ENCODE measurements at places on chromosomes 6 and 20.

DNA sequence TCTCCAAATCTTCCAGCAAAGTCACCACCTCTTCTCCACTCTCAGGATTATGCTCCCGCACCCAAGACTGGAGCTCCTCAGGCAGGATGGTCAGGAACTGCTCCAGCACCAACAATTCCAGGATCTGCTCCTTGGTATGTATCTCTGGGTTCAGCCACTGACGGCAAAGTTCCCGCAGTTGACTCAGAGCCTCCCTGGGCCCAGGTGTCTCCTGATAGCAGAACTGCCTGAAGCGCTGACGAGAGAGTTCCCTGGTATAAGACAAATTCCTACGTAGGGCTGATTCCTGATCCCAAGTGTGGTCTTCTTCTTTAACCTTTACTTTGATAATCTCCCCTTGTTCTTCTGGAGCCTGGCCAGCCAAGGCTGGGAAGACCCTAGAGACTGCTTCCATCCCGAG is 60.6 kb downstream of the GPX5 start:
- no peak for DNase-seq

- DNase-seq = no peak
Observed at GRCh38 chr6:35219683-35220326, 6.0 kb downstream of the SCUBE3 start.

- no peak for DNase-seq
Observed at GRCh38 chr6:132669690-132670291, 10.8 kb upstream of the TAAR1 start.

DNA sequence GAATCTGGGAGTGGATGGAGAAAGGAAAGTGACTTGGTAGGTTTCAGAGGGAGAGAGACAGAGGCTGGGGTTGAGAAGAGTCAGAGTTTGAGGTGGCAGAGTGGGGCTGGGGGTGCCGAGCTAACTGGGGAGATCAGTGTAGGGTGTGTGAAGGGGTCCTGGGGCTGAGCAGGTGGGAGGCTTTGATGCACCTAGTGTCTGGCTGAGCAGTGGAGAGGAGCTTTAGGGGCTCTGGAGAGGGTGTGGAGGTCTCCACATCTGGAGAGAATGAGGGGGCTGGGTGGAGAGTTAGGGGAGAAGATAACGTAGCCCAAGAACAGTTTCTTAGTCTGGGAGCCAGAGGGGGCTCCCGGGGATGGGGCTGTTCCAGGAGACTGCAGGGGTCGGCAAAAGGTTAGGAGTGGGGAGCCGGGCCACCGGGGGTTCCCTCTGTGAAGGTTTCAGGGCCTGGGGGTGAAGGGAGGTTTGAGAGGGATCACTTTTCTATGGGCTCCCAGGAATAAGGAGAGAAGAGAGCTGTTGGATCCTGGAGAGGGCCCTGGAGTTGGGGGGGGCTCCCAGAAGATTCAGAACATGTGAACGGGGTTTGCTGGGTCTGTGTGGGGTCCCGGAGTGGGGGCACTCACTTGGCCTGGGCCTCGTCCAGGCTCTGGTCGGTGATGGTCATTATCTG is 797 bp downstream of the PBX2 start:
- no peak for DNase-seq

DNA sequence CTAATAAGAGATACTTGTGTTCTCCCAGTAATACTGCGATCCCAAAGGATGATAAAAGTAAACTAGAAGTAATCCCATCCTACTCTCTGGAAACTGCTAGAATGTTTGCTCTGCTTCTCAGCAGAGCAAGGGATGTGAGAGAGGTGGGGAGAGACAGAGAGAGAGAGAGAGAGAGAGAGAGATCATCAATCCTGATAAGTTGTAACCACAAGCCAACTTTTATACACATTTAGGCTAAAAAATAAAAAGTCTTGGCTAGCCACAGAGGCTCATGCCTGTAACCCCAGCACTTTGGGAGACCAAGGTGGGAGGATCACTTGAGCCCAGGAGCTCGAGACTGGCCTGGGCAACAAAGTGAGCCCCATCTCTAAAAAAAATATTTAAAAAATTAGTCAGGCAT is 16.0 kb upstream of the TRIM38 start:
- no peak for DNase-seq
